ENCODE measurements at places on chromosomes 7 and 10. TPM values are rescaled to one million over a fixed set of nuclear protein-coding genes. Genes with fewer than 3 reads are reported as not detected.
A peak's percentile ranks its signal among the peaks of the same experiment; 100 is the strongest.

DNA sequence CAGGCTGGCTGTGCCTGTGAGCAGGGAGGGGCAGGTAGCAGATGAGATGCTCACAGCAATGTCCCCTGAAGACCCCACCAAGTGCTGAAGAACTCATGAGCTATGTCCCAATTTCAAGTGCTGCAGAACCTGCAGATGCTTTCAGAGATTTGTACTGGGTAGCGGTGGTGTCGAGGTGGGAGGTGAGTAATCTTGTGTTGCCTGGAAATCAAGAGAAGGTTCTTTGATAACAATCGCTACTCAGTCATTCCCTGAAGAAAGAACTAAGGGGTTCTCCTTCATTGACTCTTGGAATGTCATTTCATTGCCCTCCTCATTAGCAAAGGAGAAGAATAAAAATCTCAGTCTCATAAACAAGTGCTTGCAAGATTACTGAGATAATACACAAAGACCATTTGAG is 246.4 kb downstream of the EMX2 start:
- no peak overlapping the region for H3K27ac ChIP-seq
- H3K36me3 ChIP-seq, result no peaks in the 10 kb centered on the region
- no peak overlapping the region for H3K4me3 ChIP-seq
- no peaks in the 10 kb centered on the region for H3K4me1 ChIP-seq
- DNase-seq, result no peak

- H3K4me1 ChIP-seq, result peaks cover 43% of the 10 kb centered on the region
- no peak overlapping the region for H3K4me3 ChIP-seq
- H3K36me3 ChIP-seq, result peaks cover 25% of the 10 kb centered on the region
- DNase-seq, result no peak
- H3K27me3 ChIP-seq, result no peaks in the 10 kb centered on the region
- H3K27ac ChIP-seq, result no peak overlapping the region
These were observed 15.5 kb downstream of the ENTPD7 start for GRCh38 chr10:99674762-99675161.

- no peak overlapping the region for H3K4me3 ChIP-seq
These were observed 33.1 kb downstream of the MYL10 start for GRCh38 chr7:101595766-101596537.

GRCh38 chr7:5584096-5584495 is 160.5 kb upstream of the TNRC18 start:
- no peaks in the 10 kb centered on the region for H3K27me3 ChIP-seq
- DNase-seq, result peak; percentile 22
- no peak overlapping the region for H3K4me3 ChIP-seq

HOXA10 gene
- 27.4 TPM for total RNA-seq

HOXA7 gene
- 3.4 TPM for total RNA-seq

RET gene
- not detected for total RNA-seq
